Transverse colon (tissue), 4 donors: ENCODE measurements at places on chromosomes 13 and 19.

GRCh38 chr19:17855280-17856152 lies 4.2 kb upstream of the RPL18A start:
- H3K4me3 ChIP-seq, result no peak overlapping the region
- H3K4me1 ChIP-seq, result peaks cover 3% of the 10 kb centered on the region
- H3K27ac ChIP-seq, result no peak overlapping the region

DNA sequence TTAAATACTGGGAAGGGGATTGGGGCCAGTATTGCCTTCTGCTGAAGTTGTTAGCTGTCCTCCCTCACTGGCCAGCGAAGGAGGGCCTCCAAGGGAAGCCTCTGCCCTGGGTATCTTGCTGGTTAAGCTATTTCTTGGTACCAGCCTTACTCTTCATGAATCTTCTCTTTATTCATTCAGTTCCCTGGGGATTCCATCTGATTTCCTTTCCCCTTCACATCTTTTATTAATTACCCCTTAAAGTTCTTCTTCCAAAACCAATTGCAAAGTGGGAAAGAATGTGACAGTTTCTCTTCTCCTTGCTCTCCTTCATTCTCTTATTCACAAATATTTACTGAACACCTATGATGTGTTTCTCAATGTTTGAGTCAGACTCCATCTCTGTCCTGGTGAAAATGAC lies 36.7 kb upstream of the STK24 start:
- DNase-seq, result no peak
- H3K27me3 ChIP-seq, result no peaks in the 10 kb centered on the region
- no peak overlapping the region for H3K27ac ChIP-seq
- H3K36me3 ChIP-seq, result no peaks in the 10 kb centered on the region
- H3K4me3 ChIP-seq, result no peak overlapping the region

DNA sequence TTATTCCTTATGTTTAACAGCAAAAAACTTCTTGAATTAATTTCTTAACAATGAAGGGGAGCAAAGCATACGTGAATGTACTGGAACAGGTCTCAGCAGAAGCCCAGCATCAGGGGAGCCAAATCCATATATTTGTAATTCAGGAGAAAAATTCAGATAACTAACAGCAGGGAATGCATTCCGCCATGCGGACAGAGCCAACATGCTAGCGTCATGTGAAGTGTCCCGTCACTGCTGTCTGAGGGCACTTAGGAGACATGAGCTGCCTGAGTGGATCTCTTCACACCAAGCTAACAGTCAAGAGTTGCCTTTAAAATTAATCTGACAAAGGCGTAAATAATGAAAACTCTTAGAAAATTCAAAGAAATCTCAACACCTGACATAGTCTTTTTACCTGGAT lies 6.4 kb downstream of the AMER2 start:
- no peak overlapping the region for H3K4me3 ChIP-seq
- no peak overlapping the region for H3K27ac ChIP-seq
- no peaks in the 10 kb centered on the region for H3K4me1 ChIP-seq

GRCh38 chr19:4144666-4145249 lies 8.7 kb upstream of the CREB3L3 start:
- H3K36me3 ChIP-seq, result no peaks in the 10 kb centered on the region
- H3K4me1 ChIP-seq, result peaks cover 43% of the 10 kb centered on the region
- H3K27me3 ChIP-seq, result peaks cover 12% of the 10 kb centered on the region
- DNase-seq, result peak; percentile 71
- peak overlapping the region; percentile 13 for H3K4me3 ChIP-seq

- H3K27me3 ChIP-seq, result no peaks in the 10 kb centered on the region
- no peaks in the 10 kb centered on the region for H3K36me3 ChIP-seq
- H3K4me3 ChIP-seq, result no peak overlapping the region
- no peak for DNase-seq
- no peak overlapping the region for H3K27ac ChIP-seq
These were observed 67.5 kb downstream of the POSTN start for GRCh38 chr13:37531049-37531448.

DNA sequence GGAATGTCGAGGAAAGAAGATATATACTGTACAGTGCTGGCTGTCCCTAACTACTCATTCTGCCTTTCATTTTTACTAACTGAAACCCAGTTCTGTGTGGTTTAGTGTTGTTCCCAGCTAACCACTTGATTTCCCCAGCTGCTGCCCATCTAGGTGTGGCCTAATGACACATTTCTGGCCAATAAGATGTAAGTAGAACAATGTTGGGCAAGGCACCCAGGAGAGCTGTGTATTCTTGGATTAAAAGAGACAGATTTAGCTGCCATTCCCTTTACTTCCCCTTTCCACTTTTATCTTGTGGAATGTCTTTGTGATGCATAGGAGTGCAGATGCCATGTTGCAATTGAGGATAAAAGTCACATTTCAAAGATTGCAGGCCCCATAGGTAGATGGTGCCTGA lies 28.3 kb upstream of the PCDH9 start:
- H3K36me3 ChIP-seq, result no peaks in the 10 kb centered on the region
- H3K4me3 ChIP-seq, result no peak overlapping the region
- H3K27ac ChIP-seq, result no peak overlapping the region
- no peaks in the 10 kb centered on the region for H3K4me1 ChIP-seq
- H3K27me3 ChIP-seq, result no peaks in the 10 kb centered on the region

DNA sequence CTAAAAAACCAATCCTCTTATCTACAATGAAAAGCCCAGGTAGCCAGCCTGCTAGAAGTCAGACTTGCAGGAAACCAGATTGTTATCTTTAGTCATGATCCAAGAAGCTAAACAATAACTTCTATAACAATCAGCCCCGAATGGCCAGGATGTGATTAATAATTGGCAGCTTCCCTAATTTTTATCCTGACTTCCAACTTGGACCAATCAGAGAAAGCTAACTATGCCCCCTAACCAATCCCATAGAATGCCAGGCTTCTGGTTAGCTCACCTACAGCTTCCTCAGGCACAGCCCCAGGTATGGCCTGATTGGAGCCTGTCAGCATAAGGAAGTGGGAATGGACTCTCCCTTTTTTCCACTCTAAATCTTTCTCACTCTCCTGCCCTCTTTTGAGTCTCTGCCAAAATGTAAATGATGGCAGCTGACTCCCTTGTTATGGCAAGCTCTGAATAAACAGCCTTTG lies 394.9 kb downstream of the DLEU7 start:
- H3K4me3 ChIP-seq, result no peak overlapping the region
- H3K36me3 ChIP-seq, result no peaks in the 10 kb centered on the region
- no peak for DNase-seq
- no peaks in the 10 kb centered on the region for H3K27me3 ChIP-seq

- H3K27me3 ChIP-seq, result no peaks in the 10 kb centered on the region
- peaks cover 3% of the 10 kb centered on the region for H3K36me3 ChIP-seq
- H3K4me1 ChIP-seq, result peaks cover 6% of the 10 kb centered on the region
- no peak for DNase-seq
- no peak overlapping the region for H3K27ac ChIP-seq
These were observed 17.6 kb upstream of the WDR18 start for GRCh38 chr19:966485-967088.

DNA sequence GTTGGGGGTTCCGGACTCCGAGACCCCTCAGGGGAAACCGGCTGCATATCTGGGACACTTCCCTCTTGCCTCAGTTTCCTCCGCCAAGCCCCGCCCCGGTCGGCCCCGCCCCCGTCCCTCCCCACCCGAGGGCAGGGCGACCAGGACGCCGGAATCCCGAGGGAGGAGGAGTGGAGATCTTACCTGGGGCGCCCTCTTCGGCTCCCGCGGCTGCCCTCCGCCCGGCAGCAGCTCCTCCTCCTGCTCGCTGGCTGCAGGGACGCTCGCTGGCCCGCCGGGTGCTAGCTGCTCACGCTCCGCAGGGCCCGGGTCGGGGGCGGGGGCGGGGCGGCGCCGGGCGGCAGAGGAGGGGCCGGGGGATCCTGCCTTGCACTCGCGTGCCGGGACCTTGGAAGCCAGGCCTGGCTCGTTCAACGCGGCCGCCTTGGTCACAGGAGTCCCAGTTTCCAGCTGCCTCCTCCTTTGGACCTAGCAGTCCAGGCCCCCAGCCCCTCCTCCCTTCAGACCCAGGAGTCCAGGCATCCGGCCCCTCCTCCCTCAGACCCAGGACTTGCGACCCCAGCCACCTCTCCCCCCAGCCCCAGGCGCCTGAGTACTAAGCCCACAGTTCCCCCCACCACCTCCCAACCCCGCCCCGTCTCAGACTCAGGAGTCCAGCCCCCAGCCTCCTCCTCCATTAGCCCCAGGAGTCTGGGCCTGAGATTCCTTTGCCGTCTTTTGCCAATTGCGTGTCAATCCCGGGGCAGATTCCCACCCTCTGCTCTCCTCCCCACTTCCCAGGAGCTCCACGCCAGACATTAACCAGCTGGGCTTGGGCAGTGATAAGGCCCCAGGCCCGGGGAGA lies at the start of gene NTF4:
TSS of gene NTF4 (minus strand) at position 51 of the 844 bp plus-strand sequence. CDS start 2,821 bp downstream, outside the sequence.
- peaks cover 8% of the 10 kb centered on the region for H3K4me1 ChIP-seq
- H3K4me3 ChIP-seq, result no peak within 1 kb of the TSS
- peaks cover 99% of the 10 kb centered on the region for H3K27me3 ChIP-seq
- DNase-seq, result no peak
- no peak within 1 kb of the TSS for H3K27ac ChIP-seq

DNA sequence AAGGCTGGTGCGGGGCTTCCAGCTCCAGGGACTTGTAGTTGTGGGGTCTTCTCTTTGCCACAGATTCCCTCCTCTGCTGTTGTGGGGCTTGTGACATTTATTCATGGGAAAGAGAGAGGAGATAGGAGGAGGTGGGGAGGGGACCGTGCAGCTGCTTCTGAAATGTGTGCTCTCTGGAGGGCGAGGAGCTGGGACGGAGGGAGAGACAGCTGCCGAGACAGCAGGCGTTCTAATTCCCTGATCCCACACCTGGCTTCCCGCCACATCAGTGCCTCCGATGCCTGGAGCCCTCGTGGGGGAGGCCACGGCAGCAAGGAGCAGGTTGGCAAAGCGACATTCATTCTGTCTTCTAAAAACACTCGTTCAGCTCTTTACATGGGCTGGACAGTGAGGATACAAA lies 164.4 kb downstream of the USP12 start:
- H3K4me3 ChIP-seq, result peak overlapping the region; percentile 43
- no peaks in the 10 kb centered on the region for H3K36me3 ChIP-seq
- peak overlapping the region; percentile 45 for H3K27ac ChIP-seq
- DNase-seq, result no peak
- no peaks in the 10 kb centered on the region for H3K27me3 ChIP-seq
- peaks cover 13% of the 10 kb centered on the region for H3K4me1 ChIP-seq

GRCh38 chr19:46428239-46429135 lies at the start of gene PNMA8C:
PNMA8C (minus strand) TSS chr19:46428936; CDS start chr19:46428359, 577 bp downstream.
- H3K4me1 ChIP-seq, result peaks cover 21% of the 10 kb centered on the region
- peaks cover 82% of the 10 kb centered on the region for H3K27me3 ChIP-seq
- H3K36me3 ChIP-seq, result no peaks in the 10 kb centered on the region
- DNase-seq, result peak; percentile 50
- no peak within 1 kb of the TSS for H3K27ac ChIP-seq
